ENCODE measurements at places on chromosomes 7 and 10. TPM values are rescaled to one million over a fixed set of nuclear protein-coding genes. Genes with fewer than 3 reads are reported as not detected.

The LRRTM3 gene
- not detected for total RNA-seq

The OR2A42 gene
- not detected for total RNA-seq

The SKIDA1 gene
- total RNA-seq, result not detected

The NFKB2 gene
- total RNA-seq, result 89.2 TPM

The CHST3 gene
- 41.4 TPM for total RNA-seq

The PIP gene
- total RNA-seq, result not detected

The TMEM196 gene
- not detected for total RNA-seq

The PDE6C gene
- not detected for total RNA-seq

The INHBA gene
- 41.5 TPM for total RNA-seq

The POLR3A gene
- 18.6 TPM for total RNA-seq

The HILPDA gene
- 19.3 TPM for total RNA-seq

The NUDCD3 gene
- total RNA-seq, result 39.3 TPM

The KCNH2 gene
- not detected for total RNA-seq

The STAMBPL1 gene
- 37.0 TPM for total RNA-seq

The MRC1 gene
- total RNA-seq, result 15.1 TPM

The TET1 gene
- total RNA-seq, result 3.9 TPM

The TDRD1 gene
- 0.53 TPM for total RNA-seq

The RASA4B gene
- total RNA-seq, result 143 TPM

The TLX1 gene
- not detected for total RNA-seq

The GNAT3 gene
- not detected for total RNA-seq

The ELMO1 gene
- 40.8 TPM for total RNA-seq

The COL17A1 gene
- 0.64 TPM for total RNA-seq

The AGR3 gene
- total RNA-seq, result not detected

The TUBB8 gene
- not detected for total RNA-seq

The CALN1 gene
- total RNA-seq, result 1.2 TPM

The GRID2IP gene
- total RNA-seq, result not detected

The IDI2 gene
- not detected for total RNA-seq

The C10orf71 gene
- total RNA-seq, result not detected

The STOX1 gene
- total RNA-seq, result 0.11 TPM

The GFRA1 gene
- 7.0 TPM for total RNA-seq

The CPVL gene
- 15.2 TPM for total RNA-seq

The RTKN2 gene
- not detected for total RNA-seq

The SMKR1 gene
- total RNA-seq, result not detected

The ITGA8 gene
- total RNA-seq, result 231 TPM

The VSIR gene
- 193 TPM for total RNA-seq

The CTAGE15 gene
- total RNA-seq, result 0.21 TPM

The USP6NL gene
- 20.5 TPM for total RNA-seq

The PTPRZ1 gene
- 0.64 TPM for total RNA-seq

The NME8 gene
- 0.96 TPM for total RNA-seq

The TMEM229A gene
- not detected for total RNA-seq

The GIMAP7 gene
- total RNA-seq, result 9.4 TPM

The PRPS1L1 gene
- total RNA-seq, result not detected

The MMD2 gene
- total RNA-seq, result not detected

The TAF6 gene
- total RNA-seq, result 103 TPM

The VSTM4 gene
- total RNA-seq, result 17.7 TPM

The CROT gene
- 3.0 TPM for total RNA-seq

The DENND2A gene
- 7.5 TPM for total RNA-seq

The PALD1 gene
- total RNA-seq, result 21.7 TPM

The BAIAP2L1 gene
- total RNA-seq, result 2.8 TPM

The TMEM120A gene
- total RNA-seq, result 24.2 TPM

The MBL2 gene
- not detected for total RNA-seq

The ADRB1 gene
- total RNA-seq, result not detected

The TACR2 gene
- total RNA-seq, result not detected

The GAD2 gene
- total RNA-seq, result not detected

Measured in ascending aorta (tissue), 2 donors.